ENCODE measurements at places on chromosomes 2 and 18.

DNA sequence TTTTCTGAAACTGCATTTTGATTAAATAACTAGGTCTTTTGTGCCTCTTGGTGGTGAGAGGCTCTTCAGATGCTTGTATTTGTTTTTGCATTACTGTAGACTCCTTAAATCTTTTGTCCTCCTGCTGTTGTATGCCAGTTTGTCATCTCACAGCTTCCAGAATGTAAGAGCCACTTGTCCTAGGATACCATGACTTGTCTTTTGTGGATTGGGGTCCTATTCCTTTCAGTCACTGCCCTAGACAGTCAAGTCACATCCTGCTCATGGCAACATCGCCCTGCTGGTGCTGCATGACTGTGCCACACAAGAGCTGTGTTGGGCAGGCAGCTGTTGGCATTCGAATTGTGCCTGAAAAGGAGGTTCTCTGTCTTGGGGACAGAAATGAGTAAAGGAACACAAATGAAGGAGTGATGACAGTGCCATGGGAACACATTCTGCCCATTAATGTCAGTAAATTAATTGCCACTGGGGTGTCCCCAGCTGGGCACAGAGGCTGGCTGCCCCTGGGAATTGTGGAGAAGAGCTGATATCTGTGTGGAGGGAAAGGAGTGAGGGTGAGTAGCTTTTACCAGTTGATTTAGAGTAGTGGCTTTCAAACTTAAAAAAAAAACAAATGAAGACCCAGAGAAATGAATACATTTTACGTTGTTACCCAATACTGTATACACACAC, 140.3 kb downstream of the ARL6IP6 start:
- DNase-seq = no peak

- DNase-seq = no peak
These were observed 8.4 kb downstream of the POMC start for GRCh38 chr2:25159949-25160348.

DNA sequence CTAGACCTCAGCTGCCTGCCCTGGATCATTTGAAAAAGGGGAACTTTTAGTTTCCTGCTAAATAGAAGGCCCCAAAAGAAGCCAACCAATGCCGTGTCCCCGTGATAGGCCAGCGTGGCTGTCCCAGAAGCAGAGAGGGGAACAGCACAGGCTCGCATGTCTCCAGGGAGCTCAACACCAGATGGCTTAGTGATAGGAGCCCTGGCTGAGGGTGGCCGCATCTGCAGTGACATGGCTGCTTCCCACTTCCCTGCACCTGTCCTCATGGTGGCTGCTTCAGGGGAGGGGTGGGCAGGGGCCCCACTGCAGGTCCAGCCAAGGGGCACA, 79.6 kb downstream of the MBP start:
- peak; percentile 55 for DNase-seq

DNA sequence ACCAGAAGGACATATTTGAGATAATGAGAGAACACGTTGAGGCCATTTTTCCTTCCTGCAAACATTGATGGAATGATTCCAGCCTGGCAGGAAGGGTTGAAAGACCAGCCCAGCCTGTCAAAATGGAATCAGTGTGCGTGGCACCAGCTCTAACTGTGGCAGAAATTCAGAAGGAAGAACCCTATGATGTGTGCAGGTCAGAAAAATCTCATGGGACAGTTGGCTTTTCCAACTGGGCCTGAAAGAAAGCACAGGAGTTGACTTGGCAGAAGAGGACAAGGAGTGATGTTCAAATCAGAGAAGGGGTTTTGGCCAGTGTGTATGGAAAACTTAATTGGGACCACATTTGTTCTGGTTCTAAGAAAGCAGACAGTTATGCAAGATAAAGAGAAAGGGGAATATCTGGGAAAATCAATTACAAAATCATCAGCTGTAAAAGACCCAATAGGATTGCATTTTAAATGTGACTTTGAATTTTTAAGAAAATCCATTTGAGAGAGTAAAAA, 192.8 kb upstream of the PID1 start:
- DNase-seq = no peak

- DNase-seq = no peak
These were observed 28.0 kb downstream of the HDAC4 start for GRCh38 chr2:239372835-239373234.

GRCh38 chr2:100619951-100620350, 57.2 kb downstream of the PDCL3 start:
- no peak for DNase-seq

DNA sequence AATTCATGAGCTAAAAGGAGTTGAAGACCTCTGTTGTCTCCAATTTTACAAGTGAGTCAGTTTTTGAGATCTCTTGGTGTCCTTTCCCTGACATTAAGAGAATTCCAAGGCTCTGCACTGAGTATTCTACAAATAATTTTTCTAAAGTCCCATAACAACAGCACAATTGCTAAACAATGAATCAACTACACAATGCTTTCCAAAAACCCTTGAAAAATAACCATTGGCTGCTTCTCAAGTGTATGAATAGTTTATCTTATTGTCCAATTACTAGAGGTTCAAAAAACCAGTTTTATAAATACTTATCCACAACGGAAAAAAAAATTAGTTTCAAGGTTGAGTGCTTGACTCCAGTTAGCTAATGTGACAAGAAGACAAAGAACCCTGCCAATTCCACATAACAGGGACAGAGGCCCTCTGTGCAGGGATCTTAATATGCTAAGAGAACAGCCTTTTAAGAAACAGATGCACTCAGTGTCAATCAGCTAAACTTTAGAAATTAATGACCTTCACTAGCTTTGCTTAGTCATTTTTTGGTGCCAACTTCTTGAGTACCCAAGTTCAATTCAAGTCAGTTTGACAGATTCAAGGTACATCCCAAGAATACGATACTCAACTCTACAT, 266.6 kb upstream of the CYP26B1 start:
- no peak for DNase-seq

DNA sequence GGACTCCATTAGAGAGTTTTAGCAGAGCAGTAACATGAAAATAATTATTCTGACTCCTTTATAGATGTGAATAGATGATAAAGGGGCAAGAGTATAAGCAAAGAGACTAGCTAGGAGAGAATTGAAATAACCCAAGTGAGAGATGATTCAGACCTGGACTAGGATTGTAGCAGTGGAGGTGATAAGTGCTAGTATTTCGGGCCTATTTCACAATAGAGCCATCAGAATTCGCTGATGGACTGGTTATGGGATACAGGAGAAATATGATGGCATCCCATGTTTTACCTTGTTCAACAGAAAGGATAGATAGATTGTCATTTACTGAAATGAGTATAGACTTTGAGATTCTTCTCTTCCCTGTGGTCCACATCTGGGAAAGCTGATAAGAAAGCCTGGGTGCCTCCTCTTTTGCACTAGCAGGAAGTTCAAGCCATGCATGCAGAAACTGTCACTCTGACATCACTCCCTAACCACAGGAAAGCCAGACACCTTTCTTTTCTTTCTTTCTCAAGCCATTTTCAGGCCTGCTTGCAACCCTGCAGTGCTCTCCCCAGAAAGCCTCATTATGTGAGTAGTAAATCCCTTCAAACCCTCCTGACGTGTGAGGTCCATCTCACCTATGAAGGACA, 25.3 kb downstream of the DYNAP start:
- no peak for DNase-seq

DNA sequence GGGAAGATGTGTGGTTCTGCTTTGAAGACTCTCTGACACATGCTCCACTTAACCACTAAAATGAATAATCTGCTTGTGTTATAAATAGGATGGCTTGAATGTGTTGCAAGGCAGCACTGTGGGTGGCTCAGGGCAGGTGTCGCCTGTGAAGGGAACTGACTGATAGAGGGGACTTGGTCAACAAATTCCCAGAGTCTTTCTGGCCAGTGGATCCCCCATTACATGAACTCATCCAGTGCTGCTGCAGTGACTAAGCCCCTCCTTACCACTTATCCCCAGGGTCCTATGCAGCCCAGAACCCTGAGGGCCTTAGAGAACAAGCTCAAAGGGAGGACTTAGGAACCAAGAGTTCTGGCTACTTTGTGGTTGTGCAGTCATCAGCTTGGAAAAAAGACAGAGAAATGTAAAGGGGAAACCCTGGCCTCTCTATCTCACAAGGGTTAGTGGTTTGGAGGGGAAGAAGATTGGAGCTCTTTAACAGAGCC, 226.2 kb upstream of the TNP1 start:
- peak; percentile 20 for DNase-seq

DNA sequence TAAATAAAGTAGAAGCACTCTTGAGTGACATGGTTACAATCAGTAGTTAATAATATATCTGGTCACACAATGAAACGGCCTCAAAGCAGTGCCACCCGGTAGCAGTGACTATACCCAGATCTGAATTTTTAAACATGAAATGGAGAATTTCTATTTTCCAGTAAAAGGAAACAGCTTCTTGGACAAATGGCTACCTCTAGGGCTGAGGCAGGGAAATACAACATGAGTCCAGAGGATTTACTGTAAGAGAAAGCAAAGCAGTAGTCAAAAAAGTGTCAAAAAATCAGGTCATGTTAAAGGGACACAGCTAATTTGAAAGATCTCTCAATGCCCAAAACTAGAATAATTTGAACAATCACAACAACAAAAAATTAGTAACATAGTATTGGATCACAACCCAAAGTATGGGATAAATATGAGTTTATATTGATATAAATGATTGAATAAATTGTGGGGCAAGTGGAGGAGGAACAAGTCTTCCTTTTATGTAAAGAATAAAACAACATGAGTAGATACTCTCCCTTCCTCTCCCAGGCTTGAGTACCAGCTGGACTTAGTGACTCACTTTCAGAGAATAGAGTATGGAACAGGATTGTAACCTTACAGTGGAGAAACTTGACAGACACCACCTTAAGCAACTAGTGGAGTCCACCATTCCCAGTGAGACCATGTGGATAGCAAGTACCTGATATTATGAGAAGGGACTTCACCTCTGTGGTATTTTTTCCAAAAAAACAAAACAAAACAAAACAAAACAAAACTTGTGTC, 180.8 kb downstream of the MBD2 start:
- no peak for DNase-seq

GRCh38 chr2:141513853-141514252, 617.0 kb downstream of the LRP1B start:
- DNase-seq = no peak

DNA sequence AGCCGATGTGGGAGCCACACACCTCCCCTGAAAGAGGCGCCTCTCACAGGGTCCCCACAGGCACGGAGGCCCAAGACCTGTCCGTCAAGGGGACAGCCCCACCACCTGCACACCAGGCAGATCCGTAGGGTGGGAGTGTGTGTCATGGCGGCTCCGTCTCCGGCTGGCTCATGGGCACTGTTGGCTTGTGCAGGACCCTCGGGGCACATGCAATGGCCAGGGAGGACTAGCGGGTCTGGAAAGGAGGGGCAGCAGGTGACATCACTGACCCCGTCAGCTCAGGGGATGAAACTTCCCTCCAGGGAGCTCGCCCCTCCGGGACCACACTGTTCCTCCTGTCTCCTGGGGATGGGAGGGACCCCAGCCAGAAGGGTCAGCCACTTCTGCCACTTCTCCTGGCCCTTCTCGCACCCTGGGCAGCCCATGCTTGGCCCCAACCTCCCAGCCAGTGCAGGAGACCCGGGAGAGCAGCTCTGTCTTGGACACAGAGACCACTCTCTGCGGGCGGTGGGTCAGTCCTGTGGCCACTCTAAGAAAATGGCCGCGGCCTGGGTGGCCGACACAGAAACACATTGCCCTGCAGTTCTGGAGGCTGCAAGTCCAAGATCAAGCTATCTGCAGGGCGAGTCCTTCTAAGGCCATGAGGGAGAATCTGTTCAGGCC, 75.1 kb upstream of the TWIST2 start:
- no peak for DNase-seq

- no peak for DNase-seq
These were observed 417.0 kb downstream of the SLC4A3 start for GRCh38 chr2:220044383-220044782.

DNA sequence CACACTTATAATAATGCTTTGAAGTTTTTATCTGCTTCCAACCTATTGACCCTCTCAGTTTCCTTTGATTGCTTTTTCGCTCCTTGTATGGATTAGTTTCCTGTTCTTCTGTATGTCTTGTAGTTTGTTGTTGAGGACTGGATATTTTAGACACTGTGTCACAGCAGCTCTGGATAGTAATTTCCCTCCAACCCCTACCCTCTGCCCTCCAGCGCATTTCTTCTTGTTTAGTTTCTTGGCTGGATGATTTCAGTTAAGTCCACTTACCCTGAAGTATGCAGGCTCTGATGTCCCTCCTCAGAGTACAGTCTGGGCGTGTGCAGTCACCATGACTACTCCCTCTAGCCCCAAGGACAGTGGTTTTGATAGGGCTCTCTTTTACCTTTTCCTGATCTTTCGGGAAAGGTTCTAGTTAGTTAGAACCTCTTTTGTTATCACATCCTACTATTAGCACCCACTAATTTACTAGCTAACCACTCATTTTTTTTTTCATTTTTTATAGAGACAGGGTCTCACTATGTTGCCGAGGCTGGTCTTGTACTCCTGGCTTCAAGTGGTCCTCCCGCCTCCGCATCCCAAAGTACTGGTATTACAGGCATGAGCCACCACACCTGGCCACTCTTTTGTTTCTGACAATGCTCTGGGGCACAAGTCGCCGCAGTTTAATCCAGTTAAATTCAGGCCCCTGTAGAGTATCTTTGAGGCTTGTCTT, 16.3 kb upstream of the LYG1 start:
- DNase-seq = no peak

DNA sequence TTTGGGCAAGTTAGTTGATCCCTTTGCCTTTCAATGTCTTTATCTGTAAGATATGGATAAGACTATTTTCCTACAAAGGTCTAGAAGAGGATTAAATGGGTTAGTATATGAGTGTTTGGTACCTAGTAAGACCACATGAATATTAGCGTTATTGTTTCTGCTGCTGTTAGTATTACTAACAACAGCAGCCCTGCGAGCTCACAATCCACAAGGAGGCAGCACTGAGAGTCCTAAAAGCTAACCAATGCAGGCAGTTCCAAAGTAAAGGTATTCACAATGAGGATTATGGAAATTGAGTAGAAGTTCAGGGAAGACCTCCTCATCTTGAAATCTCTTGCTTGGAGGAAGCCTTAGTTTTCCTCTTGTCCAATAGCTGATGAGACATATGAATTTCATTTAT, 248.9 kb downstream of the TDRD15 start:
- no peak for DNase-seq

DNA sequence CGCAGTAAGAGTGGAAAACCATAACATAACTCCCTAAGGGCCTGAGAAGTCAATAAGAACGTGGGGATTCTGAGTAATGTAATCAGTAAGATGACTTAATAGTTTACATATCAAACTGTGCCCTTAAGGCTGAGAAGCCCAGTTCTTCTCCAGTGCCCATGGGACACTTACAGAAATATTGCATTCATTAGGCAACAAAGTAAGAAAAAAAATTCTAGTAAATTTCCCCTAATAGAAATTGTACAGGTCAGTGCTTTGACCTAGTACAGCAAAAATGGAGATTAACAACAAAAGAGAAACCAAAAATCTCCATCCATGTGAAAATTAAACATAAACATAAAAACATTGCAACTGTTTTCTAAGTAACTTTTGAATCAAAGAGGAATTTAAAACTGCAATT, 139.8 kb upstream of the HS6ST1 start:
- no peak for DNase-seq

- DNase-seq = no peak
These were observed 167.9 kb upstream of the SLC39A10 start for GRCh38 chr2:195489101-195489500.
